ENCODE measurements at places on chromosomes 7 and 10. TPM values are rescaled to one million over a fixed set of nuclear protein-coding genes. Genes with fewer than 3 reads are reported as not detected.
A peak's percentile ranks its signal among the peaks of the same experiment; 100 is the strongest.

The INPP5A gene
- total RNA-seq, result 5.6 TPM

The OR2A14 gene
- total RNA-seq, result not detected

The GOLGA7B gene
- total RNA-seq, result 8.2 TPM

- peak; percentile 48 for ATAC-seq
Measured at GRCh38 chr7:39741942-39742623, 118.7 kb downstream of the RALA start.

GRCh38 chr10:132612571-132613504 lies 75.3 kb downstream of the INPP5A start:
- no peak for ATAC-seq

- no peak for ATAC-seq
Measured at GRCh38 chr7:55251911-55252310, 113.2 kb upstream of the LANCL2 start.

DNA sequence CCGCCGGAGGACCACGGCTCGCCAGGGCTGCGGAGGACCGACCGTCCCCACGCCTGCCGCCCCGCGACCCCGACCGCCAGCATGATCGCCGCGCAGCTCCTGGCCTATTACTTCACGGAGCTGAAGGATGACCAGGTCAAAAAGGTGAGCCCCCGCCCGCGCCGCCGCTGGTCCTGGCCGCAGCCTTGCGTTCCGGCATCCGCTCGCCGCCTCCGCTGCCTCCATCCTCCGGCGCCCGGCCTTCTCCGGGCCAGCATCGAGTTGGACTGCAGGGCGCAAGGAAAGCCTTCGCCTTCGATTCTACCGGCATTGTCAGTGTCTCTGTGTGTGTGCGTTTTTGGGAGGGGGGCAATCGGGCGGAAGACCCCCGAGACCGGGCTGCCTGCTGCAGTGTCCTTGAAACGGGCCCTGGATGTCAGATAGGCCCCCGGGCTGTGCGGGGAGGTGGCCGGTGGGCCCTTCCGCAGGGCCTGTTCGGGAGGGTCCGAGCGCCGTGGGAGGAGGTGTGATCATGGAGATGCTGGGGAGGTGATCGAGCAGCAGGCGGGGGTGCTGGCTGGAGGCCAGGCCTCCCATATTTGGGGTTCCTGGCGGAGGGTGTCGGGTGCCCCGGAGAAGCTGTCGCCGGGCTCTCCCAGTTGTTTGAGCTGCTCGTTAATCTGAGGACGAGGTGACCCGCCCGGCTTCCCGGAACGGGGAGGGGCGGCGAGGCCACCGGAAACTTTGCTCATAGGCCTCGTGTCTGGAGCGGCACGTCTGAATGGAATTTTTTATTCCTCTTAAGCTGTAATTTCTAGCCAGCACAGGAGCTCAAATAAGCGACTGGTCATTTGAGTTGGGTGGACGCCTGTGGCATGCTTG lies 40.8 kb downstream of the HK1 start:
- ATAC-seq, result peak; percentile 37

All from activated T-helper 17 cell treated with anti-CD3 and anti-CD28 coated beads, Interleukin-2, amount 50 U/mL, for 72 hours (primary cell).